ENCODE measurements at places on chromosomes 1 and 21.
A peak's percentile ranks its signal among the peaks of the same experiment; 100 is the strongest.

- no peak for DNase-seq
These were observed 15.3 kb downstream of the MAGI3 start for GRCh38 chr1:113405573-113405972.

- DNase-seq: no peak
These were observed 73.8 kb downstream of the TUT4 start for GRCh38 chr1:52479076-52479475.

- DNase-seq: no peak
These were observed 1.7 kb upstream of the SCAF4 start for GRCh38 chr21:31733551-31734149.

- no peak for DNase-seq
These were observed 129.6 kb downstream of the USH2A start for GRCh38 chr1:216293683-216294082.

DNA sequence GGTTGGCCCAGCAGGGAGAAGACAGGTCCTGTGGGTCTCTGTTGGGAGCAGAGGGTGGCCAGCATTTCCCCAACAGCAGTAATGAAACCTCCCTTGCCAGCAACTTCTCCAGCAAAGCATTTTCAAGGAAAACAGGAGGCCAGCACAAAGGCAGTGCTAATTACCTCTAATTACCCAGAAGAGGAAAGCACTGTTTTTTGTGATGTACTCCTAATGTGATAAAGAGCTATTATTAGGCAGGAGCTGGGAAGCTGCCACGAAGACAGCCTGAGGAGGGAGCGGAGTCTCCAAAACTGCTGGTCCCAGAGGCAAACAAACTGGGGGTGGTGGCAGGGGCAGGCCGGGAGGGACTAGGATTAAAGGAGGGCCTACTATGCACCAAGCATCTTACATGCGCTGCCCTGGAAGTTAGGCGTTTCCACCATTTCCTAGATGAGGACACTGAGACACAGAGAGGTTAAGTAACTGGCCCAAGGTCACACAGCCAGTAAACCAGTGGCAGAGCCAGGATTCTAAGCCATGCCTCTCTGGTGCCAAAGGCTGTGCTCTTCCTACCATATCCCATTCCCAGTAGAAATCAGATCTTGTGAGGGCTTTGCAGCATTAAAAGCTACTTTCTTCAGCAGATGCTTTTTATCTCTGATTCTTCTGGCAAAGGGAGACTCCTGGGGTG is 24.5 kb downstream of the HTR6 start:
- DNase-seq: no peak

DNA sequence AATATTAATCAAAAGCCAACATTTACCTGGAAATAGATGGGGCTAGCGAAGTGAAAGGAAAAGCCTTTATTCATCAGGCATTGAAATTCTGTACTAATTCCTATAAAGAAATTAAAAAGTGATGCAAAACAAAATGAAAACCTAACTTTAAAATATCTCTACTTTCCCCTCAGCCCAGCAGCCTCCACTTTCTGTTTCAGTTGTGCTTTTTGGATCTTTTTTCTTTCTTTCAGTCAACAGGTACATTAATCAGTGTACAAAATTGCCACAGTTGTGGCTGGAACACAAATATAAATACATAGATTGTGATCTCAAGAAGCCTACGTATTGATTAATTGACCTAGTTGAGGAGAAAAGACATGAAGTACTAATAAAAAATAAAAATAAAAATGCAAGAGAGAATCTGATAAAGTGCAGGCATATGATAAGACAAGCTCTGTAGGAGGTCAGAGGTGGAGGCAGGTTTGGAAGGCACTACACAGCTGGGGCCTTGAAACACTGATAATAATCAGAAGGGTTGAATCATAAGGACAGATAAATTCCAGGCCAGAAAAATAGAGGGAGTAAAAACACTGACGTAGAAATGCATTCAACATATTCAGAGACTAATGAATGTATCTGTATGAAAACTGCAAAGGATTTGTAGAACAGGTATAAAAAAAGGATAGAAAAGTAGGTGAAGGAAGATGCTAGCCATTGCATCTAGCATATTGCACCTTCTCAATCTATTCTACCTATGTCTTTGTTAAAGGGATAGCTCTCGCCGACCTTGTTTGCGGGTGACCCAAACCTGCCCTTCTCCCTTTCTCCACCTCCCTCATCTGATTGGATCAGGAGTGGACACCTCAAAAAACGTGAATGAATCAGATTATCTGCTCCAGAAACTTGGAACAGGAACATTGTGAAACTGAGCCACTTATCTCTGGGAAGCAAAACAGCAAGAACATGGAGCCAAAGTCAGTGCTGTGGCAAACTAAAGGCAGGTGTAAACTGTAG is 607.8 kb upstream of the ADGRL2 start:
- DNase-seq: no peak

GRCh38 chr1:143736562-143736961 is 235.2 kb downstream of the FAM72C start:
- DNase-seq: no peak

GRCh38 chr1:245679821-245680780 is 525.3 kb downstream of the KIF26B start:
- no peak for DNase-seq

DNA sequence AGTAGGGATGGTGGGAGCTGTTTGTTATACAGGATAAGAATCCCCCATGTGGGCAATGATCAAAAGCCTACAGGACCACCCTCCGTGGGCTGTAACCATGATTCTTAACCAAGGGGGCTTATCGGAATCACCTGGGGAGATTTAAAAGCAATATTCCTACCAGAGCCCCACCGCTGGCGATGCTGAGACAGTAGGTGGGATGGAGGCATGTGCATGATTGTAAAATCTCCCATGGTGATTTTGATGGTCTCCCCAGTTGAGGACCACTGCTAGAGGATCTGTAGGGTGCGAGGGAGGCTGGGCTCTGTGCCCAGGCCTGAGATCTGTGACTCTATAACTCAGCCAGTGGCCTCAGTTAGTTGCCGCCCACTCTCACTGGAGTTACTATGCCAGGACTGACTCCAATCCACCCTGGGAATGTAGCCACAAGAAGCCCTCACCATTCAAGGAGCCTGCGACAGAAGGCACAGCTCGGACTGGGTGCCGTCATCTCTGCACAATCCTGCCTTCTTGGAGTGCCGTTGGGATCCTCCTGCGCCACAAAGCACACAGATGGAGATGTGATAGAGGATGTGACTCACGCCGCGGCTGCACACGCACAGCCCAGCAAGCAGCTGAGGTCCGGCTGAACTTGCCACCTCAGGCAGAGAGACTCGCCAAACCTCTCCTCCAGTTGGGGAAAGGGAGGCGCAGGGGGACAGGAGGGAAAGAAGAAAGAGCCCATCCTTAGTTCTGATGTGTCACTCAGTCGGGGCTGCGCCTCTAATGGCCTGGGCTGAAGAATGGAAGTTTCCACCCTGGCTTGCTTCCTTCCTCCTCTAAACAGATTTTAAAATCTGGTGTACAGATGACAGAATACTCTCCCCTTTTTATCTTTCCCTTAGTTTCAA is 26.5 kb downstream of the AKNAD1 start:
- DNase-seq: peak; percentile 62

- DNase-seq: no peak
These were observed 274.1 kb upstream of the CHRM3 start for GRCh38 chr1:239112101-239112935.

DNA sequence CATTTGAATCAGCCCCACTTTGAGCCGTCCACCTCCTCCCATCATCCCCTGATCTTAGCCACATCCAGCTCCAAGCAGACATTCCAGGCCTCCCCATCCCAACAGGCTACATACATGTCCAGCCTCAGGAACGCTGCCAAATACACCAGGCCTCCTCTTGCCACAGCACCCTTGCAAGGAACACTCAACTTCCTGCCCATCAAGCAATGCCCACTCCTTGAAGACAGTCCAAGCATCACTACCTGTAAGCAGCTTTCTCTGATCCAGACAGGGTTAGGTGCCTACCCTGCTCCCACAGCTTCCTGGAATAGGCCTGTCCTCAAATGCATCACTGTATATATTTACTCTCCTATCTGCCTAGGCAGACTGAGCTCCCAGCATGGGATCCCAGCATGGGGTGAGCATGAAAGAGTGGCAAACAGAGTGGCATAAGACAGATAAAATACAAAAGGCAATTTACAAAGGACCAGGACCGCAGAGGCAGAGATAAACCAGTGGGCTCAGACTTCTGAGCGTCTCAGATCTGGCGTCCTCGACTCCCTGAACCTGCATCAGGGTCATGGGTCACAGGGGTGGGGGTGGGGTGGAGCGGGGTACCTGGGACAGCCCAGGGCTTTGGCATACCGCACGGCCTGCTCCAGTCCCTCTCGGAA is 816 bp downstream of the HYI start:
- peak; percentile 22 for DNase-seq

Data from brain pericyte (primary cell).